ENCODE measurements at places on chromosomes 1 and 21.

DNA sequence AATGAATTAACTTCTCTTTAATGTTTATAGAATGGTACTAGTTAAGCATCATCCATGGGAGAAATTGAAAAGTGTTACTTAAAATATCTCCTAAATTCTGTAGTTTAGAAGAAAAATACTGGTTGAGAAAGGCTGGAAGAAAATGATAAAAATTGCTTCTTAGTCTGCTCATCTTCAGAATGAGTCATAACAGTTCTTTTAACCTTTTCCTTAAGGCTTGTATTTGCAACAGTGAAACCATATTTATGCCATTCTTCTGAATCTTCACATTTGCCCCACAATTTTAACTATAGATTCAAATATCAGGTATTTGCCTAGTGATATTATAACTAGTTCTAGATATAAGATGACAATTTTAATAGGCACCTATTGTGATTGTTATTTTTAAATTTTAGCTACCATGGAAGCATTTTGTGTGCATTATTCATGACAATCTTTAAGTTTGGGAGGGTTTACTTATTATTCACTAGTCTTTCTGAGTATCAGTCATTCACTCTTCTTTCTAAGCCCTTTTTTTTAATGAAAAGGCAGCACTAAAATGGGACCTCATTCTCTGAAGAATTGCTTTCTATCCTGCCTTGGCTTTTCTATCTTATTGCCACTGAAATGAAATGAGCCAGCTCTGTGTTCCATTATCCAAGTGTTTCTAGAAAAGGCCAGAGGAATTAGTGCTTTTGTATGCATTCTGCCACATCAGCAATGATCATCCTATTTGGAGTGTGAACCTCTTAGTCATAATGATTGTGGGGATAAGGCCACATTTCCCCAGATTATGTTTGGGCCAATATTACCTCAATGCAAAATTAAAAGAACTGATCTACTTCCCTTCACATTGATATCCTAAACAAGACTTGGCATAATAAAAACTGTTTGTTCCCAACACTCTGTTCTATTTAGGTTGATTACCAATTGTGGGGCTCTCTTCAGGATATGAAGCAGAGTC is 58.4 kb downstream of the SAMSN1 start:
- no peak for DNase-seq

DNA sequence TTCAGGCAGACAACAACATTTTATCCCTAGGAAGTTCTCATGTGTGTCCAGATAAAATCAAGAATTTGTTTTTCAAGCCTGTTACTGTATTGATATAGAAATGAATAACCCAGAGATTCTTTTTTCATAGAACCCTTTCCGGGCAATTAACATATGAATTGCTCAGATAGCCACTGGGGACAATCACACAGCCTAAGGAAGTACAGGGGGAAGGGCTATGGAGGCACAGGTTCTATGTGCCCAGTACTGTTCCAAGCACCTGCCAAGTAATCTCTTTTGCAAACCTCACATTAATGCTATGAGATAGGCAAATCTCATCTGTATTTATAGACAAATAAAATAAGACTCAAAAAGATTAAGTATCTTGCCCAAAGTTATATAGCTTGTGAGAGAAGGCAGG is 84.9 kb downstream of the NTNG1 start:
- DNase-seq, result no peak

DNA sequence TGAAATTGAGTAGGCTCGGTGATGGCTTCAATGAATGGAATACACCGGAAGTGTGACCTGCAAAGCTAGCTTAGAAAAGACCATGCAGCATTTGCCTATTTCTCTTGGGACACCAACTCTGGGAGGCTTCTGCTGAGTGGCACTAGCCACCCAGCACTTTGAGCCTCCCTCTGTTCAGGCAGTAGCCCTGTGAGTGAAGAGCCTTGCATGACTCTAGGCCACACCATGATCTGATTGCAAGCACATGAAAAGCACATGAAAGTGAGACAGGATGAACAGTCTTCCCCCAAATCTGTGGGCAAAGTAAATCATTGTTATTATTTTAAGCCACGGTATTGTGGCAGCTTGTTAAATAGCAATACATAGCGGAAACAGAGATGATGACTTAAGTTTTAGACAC is 2.8 kb downstream of the CD48 start:
- DNase-seq, result peak; percentile 90

DNA sequence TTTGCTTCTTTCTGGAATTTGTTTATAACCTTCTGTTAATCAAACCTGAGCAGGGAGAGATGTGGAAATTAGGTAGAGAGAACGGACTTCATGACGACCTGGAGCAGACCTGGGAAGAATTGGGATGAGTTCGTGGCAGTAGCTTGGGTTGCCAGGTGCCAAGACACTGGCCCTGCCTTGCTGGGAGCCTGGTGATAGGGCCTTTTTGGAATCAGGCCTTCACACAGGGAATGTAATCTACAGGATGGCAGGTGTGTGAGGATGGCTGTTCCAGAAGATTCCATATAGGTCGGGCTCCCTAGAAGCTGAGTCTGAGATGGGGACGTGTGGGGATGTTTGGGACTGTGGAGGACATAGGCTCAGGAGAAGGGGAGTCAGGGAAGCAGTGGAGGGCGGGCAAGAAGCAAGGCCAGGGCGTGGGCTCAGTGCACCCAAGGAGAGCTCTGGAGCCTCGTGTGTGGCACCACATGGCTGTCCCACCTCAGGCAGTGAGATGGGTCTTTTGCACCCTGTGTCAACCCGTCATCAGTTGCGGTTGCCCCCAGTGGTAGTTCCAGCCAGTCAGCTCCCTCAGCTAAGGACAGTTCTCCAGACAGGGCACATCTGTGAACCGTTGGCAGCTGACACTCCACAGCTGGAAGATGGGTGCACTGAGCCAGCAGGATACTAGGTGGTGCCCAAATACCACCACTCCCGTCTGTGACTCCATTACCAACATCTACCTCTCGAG is 395.9 kb downstream of the MATN1 start:
- DNase-seq, result no peak

DNA sequence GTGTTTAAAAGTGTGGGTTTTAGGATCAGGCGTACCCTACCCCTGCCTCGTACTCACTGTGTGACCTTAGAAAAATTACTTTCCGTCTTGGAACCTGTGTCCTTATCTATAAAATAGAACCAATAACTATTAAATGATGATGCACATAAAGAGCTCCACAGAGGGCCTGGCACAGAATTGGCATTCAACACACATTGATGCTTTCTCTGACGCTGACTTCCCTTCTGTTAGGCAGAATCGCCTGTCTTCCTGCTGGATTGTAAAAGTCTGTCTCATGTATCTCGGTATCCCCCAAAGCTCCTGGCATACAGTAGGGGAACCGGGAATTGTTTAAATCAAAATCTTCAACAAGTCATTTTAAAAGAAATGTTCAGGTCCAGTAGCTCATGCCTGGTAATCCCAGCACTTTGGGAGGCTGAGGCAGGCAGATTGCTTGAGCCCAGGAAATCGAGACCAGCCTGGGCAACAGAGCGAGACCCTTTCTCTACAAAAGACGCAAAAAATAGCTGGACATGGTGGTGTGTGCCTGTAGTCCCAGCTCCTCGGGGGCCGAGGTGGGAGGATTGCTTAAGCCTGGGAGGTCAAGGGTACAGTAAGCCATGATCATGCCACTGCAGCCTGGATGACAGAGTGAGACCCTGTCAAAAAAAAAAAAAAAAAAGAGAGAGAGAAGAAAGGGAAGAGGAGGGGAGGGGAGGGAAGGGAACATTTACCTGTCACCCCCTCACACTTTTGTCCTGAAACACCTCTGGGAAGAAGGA is 41.3 kb upstream of the FHAD1 start:
- no peak for DNase-seq

DNA sequence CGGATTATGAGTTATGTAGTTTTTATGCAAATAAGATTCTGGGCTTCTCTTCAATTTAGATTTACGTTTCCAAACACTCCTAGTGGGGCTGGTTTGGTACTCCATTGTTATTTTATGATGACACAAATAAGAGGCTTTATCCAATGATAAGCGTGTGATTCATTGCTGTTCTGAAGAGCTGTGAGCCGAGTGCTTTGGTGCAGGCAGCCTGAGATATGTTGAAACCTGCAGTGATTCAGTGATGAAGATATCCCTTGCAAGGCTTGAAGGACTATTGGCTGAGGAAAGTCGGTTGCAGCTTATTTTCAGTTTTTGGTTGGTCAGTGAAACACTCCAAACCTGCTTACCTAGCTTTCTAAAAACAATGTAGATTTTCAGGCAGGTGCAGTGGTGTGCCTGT is 112.2 kb downstream of the RYR2 start:
- DNase-seq, result peak; percentile 5

- no peak for DNase-seq
Measured at GRCh38 chr1:206590025-206590758, 22.1 kb downstream of the EIF2D start.

DNA sequence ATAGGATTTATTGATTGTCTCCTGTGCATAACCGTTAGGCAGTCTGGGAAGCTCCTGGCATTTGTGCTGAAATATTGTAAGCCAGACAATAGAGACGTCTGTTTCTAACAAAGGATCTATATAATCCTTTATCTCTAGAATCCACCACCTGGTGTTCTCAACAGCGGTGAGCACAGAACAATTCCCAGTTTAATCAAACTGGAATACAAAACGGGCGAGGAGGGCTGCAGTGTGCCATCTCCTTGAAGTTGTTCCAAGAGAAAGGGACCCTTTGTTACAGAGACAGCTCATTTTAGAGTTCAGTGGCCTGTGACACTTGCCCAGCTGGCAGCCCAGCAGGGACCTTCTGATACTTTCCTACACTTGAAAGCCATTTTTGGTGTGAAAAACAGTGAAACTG is 162.8 kb upstream of the IVNS1ABP start:
- DNase-seq, result no peak

DNA sequence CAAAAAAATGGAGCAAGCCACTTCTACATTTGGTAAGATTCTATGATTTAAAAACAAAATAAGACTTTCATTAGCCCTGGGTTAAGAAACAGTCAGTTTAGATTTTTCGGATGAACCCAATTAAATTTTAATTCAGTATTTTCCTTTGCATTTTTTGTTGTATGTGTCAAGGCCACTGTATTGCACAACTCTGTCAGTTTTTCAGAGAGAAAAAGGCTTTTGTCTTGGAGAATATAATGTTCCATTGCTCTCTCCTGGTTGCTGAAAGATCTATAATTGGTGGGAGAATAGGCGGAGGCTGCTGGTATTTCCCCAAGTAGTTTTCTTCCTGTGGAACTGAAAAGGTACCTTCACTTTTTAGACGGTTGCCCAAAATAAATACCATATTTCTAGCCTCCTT is 84.6 kb downstream of the NEGR1 start:
- no peak for DNase-seq

- no peak for DNase-seq
Measured at GRCh38 chr1:242132121-242132817, 133.4 kb upstream of the MAP1LC3C start.

- DNase-seq, result no peak
Measured at GRCh38 chr1:208511242-208511860, 267.2 kb upstream of the PLXNA2 start.

DNA sequence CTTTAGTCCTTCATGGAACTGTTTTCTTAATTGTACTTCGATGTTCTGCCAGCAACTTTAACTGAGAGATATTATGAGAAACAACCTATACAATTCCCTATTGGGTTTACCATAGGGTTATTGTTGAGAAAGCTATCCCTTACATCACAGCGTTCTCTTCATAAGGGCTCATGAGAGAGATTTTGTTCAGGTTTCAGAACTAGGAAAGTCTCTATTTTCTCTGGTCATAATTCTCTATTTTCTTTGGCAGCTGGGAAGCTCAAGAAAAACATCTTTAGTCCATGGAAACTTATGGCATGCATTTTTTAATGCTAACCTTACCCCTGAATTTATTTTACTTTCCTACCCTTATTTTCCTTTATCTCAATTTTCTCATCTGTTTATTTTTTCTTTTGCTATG is 38.2 kb downstream of the NMNAT2 start:
- no peak for DNase-seq

- DNase-seq, result no peak
Measured at GRCh38 chr1:63892632-63893395, 119.0 kb downstream of the ROR1 start.

- DNase-seq, result no peak
Measured at GRCh38 chr1:111742938-111743549, 3.8 kb upstream of the INKA2 start.

DNA sequence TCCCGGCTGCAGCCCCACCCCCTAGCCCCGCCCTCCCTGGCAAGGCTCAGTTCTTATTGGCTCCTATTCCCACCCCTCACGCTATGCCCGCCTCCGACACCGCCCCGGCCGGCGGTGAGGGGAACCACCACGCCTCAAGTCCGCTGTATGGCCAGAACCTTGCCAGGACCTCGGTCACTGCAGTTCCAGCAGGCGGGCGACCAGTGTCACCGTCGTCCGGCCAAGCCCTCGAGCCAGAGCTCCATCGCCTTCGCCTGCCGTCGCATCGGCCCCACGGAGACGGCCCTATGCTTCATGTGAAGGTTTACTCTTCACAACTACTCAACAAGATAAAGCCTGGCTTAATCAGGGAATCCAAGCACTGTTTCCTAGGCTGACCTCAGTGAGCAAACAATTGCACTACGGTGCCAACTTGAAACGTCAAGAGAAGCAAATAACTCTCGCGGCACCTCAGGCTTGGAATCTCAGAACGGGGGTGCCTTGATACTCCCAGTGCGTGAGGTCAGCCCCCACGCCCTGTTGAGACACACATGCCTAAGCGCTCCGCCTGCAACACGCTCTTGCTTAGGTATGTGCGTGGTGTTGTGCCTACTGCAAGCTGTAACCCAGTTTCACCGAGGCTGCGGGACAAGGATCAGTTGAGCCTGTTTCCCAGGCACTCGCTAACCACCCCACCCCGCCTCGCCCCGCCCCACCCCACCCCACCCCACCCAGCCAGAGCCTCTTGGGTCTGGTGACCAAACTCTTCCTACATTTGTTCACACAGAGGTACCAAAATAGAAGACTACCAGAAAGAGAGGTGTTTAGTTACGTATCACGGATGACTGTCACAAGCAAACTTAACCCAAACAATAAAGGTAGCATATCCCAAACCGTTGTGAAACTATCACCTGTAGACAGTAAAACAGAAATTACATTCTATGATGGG is 498 bp upstream of the DENND2C start:
- peak; percentile 85 for DNase-seq

DNA sequence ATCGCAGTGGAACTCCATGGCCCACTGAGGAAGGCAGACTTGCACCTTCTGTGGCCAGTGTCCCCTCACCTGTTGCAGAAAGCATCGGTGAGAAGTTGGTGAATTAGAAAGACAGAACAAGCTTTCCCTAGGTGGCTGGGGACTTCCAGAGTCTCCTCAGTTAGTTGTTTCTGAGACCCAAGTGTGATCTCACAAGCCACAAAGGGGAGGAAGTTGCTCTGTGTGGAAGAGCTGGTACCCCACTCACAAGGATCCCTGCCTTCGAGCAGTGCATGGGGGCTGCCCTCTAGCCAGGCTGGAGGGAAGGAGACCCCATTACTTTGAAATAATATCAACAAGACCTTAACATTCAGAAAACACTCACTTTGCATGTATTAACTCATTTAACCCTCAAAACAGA is 2.1 kb downstream of the PRELP start:
- DNase-seq, result no peak

GRCh38 chr1:247079141-247079874 is 697 bp upstream of the ZNF670 start:
- DNase-seq, result no peak

- peak; percentile 95 for DNase-seq
Measured at GRCh38 chr1:193479187-193479586, 292.8 kb upstream of the B3GALT2 start.

GRCh38 chr1:42240966-42241755 is 76.6 kb upstream of the GUCA2A start:
- DNase-seq, result no peak

All from MM.1S (cell line).